Stimulated activated CD8-positive, alpha-beta memory T cell treated with anti-CD3 and anti-CD28 coated beads, Interleukin-12 subunit alpha, Interleukin-12 subunit beta, amount 100 ng/mL, for 1 hour (primary cell): ENCODE measurements at places on chromosomes 7 and 10.

- no peak for DNase-seq
These were observed 4.7 kb upstream of the PFKP start for GRCh38 chr10:3062502-3063186.

DNA sequence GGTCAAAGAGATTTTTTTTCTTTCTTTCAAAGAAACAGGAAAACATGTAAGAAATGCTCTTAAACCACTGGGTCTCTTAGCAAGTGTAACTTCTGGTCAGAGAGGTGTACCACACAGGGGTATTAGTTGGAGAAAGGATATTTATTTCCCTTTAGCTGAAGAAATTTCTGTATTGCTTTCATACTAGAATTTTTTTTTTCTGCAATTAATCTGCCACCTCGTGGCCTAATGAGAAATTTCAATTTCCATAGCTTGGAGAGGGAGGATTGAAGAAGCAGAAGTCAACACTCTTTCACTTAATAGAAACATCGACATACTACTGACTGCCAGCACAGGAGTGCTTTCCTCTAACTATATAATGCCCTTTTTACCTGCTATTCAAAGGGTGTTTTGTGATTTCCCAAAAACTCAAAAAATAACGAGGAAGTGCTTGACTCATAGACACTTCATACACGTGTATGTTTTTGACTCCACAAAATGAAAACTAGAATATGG lies 177.6 kb upstream of the NAMPT start:
- DNase-seq, result no peak

- no peak for DNase-seq
These were observed 62.5 kb upstream of the CAPZA2 start for GRCh38 chr7:116799916-116800315.

- no peak for DNase-seq
These were observed 186.4 kb downstream of the POLR1F start for GRCh38 chr7:19522486-19522885.

DNA sequence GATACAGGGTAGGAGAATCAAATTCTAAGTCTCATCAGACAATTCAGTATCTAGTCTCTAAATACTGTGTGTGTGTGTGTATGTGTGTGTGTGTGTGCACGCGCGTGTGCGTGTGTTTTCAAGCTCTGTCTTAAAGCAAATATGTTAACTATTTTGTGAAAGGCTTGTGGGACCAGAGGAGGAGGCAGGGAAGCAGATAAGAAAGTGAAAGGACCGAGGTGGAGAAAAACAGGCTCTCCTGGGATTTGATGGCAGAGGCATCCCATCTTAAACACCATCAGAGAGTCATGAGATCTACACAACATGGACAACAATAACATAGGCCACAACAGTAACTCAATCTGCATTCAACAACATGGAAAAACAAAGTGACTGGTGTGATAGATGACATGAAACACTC lies 67.1 kb downstream of the PIP4K2A start:
- no peak for DNase-seq

DNA sequence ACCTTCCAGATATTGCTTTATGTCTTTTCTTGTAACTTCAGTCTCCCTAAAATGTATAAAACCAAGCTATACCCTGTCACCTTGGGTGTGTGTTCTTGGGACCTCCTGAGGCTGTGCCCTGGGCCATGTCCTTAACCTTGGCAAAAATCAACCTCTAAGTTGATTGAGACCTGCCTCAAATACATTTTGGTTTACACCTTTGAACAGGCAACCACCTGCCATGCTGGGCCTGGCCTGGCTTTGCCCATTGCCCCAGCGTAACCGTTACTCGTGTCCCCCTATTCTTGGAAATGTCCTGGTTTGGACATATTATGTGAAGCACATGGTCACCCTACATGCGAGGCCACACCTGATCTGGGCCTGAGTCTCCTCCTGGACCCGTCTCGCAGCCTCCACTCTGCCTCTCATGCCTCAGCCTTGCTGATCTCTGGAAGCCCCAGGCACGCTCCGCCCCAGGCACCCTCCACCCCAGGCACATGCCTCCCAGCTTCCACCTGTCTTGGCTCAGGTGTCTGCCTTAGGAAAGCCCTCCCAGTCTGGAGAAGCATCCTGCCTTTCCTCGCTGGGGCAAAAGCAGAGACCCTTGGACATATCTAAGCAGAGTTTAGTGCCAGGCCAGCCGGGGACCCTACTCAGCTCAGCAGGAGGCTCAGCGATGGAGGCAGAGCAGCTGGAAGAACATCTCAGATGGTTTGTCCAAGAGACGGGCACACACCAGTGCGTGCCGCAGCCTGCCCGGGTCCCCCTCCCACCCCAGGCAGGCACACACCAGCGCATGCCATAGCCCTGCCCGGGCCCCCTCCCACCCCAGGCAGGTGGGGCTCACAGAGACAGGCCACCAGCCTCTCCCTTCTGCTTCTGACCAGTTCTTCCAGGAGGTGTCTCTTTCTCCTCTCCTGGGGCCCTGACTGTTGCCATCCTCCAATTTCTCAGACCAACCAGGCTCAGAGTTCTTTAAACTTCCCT lies 4.0 kb upstream of the VIPR2 start:
- no peak for DNase-seq

GRCh38 chr7:70457883-70458680 lies 673.9 kb upstream of the GALNT17 start:
- DNase-seq, result no peak

GRCh38 chr10:87842220-87842641 lies 21.1 kb downstream of the KLLN start:
- no peak for DNase-seq

GRCh38 chr10:100483876-100484666 lies 21.3 kb downstream of the WNT8B start:
- DNase-seq, result no peak

DNA sequence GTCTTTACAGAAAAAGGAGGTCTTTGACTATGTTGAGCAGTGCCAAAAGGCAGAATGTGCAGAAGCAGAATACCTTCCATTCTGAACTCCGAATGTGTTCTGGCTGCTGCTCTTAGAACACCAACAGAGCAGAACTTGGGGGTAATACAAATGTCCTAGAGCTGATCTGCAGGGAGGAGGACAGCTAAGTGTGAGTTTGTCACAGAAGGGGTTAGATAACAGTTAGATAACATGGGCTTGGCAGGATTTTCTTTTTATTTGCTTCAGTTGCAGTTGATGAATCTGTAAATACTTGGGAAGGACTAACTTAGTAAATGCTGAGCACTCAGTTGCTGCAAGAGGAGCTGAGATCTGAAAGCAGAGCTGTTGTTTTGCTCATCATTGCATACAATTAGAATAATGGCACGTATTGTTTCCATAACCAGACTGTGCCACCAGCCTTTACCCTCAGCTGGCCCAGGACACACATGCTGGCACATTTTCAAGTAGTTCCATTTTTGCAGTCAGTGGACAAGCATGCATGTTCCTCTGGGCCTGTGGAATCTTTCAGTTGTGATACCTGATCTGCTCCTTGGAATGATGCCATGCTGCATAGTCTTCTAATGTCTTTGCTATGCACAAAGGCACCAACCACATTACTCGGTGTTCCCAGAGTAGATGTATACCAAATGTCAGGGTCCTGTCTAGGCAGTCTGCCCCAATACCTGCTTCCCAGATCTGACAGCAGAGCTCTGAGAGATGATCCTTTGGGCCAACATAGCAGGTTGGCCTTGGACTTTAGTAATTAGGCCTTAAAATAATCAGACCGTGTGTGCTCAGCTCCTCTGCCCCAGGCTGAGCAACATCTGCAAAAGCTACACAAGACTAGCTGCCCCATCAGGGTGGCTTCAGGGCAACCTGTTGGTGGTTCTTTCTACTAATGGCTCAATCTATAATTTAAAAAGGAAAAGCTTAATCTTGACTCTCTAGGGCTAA lies 55.7 kb downstream of the GSDME start:
- no peak for DNase-seq

- no peak for DNase-seq
These were observed 9.5 kb downstream of the IRF5 start for GRCh38 chr7:128946936-128947830.

DNA sequence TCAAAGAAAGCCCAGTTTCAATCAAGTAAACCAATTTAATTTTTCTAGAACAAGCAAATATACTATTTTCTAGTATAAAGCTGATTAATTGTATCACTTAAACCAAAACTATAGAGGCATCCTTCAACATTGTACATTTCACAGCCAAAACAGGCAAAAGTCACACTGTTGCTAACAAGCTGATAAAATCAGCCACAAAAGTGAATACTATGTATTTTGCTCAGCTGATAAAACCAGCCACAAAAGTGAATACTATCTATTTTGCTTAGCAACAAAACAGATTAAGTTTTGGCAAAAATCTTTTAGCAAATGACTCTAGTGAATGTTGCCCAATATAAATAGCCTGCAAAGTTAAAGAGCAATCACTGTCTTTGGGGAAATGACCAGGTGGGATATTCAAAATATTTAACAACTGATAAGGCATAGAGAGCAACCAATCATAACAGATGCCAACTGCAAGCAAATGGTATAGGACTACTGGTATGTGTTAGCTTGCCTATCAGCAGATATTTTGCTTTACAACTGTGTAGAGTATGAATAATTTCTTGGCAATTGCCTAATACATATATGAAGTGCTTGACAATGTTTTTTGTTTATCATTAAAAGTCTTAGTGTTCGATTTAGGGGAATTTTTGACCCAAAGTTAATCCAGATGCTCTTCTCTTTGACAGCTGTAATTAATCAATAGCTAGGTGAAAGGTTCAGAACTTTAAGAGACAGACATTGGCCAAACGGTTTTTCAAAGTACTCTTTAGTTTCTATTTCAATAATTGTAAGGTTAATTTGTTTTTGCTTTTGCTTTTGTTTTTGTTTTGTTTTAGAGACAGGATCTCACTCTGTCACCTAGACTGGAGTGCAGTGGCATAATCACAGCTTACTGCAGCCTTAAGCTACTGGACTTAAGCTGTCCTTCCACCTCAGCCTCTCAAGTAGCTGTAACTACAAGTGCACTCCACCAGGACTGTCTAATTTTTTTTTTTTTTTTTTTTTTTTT lies 44.4 kb upstream of the SP4 start:
- DNase-seq, result no peak

DNA sequence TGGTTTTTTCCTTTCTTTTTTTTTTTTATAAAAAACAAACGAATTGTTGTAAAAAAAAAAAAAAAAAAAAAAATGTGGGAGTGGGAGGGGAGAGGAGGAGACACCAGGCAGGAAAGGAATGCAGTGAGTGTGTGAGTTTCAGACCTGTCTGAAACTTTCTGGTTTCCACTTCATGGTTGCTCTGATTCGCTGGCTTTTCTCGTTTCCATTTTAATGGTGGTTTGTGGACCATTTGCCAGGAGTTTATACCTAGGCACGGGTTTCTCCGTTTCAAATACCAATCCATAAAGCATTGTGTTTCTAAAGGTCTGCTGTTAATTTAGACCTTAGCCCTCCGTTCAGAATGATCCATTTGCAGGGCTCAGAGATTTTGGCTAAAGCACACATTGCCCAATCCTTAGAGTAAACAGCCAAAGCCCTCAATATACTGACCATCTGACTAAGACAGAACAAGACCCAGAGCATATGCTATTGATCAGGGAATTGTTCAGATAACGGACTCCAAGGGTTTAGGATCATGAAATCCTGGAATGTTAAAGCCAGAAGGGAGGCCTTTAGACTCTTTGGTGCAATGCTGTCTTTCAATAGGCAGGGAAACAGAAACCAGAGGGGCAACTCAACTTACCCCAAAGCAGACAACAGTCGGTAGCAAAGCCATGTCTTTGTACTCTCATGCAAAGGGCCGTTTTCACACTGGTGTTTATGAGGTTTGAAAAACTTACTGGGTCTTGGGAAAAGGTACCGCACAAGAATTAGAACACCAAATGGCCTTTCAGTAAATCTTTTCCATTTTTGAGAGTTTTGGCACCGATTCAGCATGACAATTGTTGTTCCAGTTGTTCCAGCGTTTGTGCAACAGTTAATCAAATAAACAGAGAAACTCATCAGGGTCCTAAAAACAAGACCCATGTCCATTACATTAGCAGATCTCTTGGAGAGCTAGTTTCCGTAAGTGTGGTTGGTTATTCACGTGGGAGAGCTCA lies 94.3 kb upstream of the AGBL3 start:
- no peak for DNase-seq

DNA sequence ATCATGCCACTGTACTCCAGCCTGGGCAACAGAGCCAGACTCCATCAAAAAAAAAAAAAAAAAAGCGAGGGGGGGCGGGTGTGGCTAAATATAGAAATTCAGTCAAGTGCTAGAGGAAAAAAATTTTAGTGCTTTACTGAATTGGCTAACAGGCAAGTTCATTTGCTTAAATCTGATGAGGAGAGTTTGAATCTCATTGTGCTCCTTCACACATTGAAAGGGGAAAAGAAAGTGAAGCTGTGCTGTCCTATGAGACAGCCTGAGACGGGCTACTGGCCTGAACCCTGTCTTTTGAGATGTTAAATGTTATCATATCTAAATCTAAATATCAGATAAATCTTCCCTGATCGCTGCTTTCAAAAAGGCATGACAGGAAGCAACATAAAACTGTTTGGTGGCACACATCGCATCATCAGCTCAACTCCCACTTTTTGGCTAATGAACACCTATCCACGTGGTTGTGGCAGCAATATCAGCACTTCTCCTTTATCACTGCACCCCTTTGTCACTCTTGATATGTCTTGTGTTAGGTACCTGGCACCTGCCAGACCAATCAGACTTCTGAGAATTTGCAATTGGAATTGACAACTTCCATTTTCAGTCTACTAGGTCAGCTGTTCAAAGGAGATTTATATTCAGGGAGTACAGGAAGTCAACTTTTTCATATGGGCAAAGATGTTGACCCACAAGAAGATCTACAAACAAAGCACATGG lies 14.0 kb upstream of the IFIT1B start:
- no peak for DNase-seq
